Stimulated activated CD4-positive, alpha-beta T cell treated with anti-CD3 and anti-CD28 coated beads, Interleukin-4, amount 100 ng/mL, for 48 hours (primary cell): ENCODE measurements at places on chromosomes 11 and 22.

DNA sequence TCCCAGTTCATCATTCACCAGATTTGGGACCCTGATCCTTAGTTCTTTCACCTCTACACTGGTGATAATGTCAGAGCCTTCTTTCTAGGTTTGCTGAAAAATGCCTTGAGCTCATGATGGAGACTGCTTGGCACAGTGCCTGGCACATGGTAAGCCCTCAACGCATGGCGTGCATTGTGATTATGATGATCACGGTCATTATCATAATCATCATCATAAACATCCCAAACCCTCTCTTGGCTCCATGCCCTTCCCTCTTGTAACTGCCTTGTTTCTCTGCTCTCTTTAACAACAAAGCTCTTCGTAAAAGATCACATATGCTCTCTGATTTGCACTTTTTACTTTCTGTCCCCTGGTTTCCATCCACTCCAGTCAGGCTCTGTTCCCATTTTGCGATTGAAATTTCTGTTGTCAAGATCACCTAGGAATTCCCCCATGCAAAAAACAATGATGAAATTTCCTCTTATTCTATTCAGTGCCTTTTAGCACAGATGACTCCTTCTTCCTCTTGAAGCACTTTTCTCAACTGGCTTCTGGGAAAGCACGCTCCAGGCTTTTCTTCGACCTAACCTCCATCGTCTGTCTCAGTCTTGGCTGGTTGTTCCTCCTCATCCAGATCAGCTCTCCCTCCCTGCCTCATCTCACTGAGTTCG, 479.1 kb downstream of the OPCML start:
- DNase-seq, result no peak

- DNase-seq, result no peak
These were observed 204.2 kb upstream of the ISX start for GRCh38 chr22:34861787-34862186.

DNA sequence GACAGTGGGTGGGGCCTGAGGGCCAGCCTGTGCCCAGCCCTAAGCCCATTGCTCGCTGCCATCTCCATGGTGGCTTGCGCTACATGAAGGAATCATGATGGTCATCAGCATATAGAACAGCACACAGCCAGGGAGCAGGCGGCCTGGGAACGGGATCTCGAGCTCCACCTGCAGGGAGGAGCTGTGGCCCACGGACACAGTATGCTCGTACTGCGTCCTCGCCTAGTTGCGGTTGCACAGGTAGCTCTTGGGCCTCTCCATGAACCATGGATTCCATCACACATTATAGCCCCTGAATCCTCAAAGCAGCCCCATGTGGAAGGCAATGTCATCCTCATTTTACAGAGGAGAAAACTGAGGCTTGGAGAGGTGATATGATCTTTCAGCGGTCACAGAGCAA, 15.1 kb downstream of the SEC14L4 start:
- DNase-seq, result no peak

- no peak for DNase-seq
These were observed 40.9 kb downstream of the CSRP3 start for GRCh38 chr11:19160847-19161246.

- no peak for DNase-seq
These were observed 10.4 kb downstream of the SEPTIN3 start for GRCh38 chr22:41979423-41980250.

GRCh38 chr11:4125141-4125540, 30.5 kb downstream of the RRM1 start:
- DNase-seq, result no peak

GRCh38 chr11:10409207-10409661, 45.8 kb upstream of the AMPD3 start:
- DNase-seq, result no peak

GRCh38 chr11:3230636-3231549, 1.3 kb downstream of the MRGPRE start:
- DNase-seq, result no peak

DNA sequence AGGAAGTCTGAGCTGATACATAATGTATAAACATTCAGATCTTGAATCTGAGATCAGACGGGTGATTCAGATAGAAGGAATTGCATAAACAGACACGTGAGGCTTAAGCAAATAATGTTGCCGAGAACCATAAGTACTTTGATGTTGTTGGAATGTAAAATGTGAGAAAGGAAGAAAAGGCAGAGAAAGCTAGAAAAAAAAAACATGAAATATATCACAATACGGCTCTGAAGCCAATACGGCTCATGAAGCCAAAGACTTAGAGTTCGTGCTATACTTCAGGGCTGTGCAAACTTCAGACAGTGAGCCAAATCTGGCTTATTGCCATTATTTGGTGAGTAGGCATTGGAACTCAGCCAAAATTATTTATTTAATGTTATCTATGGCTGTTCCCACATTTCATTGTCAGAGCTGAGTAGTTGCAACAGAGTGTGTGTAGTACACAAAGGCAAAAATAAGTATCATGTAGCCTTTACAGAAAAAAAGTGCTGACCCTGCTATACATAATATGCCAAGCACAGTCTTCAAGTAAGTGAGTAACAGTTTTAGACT, 673.3 kb downstream of the CNTN5 start:
- no peak for DNase-seq

DNA sequence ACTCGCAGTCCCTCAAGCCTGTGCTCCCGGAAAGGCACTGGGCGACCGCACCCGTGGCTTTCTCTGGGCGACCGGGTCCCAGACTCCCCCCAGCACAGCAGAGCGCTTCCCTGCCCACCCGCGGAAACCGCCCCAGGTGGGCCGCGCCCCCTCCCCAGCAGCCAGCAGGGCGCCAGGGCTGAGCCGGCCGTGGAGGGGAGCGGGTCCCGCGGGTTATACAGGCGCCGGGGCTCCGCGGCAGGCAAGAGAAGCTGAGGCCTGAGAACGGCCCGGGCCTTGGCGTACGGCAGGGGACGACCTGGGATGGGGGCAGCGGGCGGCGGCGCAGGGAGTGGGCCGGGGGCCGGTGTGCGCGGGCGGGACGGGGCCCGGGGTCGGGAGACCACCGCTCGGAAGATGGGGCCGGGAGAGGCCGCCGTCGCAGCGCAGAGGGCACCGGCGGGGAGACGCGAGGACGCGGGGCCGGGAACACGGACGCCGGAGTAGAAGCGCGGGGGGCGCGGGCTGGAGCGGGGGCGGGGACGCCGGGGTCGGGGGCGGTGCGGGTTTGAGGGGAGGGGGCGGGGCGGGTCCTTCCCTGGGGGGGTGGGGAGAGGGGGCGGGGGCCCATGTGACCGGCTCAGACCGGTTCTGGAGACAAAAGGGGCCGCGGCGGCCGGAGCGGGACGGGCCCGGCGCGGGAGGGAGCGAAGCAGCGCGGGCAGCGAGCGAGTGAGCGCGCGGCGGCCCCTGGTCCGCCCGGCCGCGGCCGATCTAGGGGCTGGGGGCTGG, at the start of gene MDK:
Gene MDK (plus strand): TSS at position 622 of the 771 bp plus-strand sequence. CDS start 389 bp downstream, outside the sequence.
- no peak for DNase-seq

GRCh38 chr11:108666373-108666772, 1.5 kb downstream of the DDX10 start:
- DNase-seq, result no peak

GRCh38 chr22:43446037-43446803, 34.4 kb downstream of the MPPED1 start:
- no peak for DNase-seq

GRCh38 chr22:46140989-46141928, 9.1 kb upstream of the PPARA start:
- no peak for DNase-seq

DNA sequence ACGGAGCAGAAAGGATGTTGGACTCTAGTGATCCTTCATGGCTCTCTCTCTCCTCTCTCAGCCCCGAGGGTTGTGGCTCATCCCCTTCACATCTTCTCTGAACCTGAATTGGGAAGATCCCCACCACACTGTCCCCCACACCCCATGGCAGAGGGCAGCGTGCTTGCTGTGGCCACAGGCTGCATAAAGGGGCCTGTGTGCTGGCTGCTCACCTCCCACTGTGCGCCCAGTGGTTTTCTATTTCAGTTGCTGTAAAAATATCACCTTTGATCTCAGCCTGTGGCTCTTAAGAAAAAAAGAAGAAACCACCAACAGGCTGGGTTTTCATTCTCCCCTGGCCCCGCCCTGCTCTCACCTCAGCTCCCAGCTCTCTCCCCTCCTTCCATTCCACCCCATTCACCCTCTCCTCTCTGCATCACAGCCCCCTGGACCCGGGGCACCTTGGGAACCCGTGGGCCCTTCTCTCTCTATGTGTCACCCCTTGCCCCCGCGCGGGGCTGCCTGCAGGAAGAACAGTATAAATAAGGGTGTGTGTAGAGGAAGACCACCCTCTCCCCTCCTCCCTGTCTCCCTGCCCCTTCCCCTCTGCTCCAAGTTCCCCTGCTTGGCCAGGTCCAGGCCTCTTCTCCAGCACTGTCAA, 25.8 kb upstream of the WNT11 start:
- DNase-seq, result no peak

GRCh38 chr11:74820763-74821162, 72.1 kb downstream of the RNF169 start:
- DNase-seq, result no peak

GRCh38 chr11:64341851-64342791, 2.1 kb downstream of the CCDC88B start:
- DNase-seq, result peak; percentile 96

DNA sequence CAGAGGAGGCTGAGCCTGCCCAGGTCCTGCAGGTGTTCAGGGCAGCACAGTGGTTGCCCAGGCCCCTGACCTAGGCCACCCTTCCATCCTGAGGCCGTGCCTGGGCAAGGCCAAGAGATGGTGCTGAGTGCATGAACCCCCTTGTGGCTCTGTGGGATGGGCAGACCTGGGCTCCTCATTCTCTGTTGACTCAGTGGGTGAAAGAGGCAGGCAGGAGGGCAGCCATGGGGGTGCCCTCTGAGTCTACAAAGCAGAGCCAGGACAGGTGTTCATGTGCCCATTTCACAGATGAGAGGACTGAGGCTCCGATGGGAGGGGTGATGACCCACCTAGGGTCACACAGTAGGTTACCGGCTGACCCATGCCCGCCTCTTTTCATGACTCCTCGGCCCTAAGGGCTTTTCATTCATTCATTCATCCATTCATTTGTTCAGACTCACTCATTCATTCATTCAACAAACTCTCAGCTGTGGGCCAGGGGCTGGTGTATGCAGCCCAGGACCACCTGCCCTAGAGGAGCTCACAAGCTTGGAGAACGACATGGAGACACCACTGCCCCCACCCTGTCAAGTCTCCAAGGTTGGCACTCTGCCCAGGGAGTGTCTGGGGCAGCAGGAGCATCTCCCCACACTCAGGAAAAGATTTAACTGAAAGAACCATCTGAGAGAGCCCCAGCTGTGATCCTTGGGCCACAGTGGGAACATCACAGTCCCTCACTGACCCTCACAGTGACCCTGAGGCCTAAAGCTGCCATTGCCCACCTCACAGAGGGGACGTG, 40.5 kb downstream of the IGLL5 start:
- DNase-seq, result no peak

- no peak for DNase-seq
These were observed 21.9 kb downstream of the RELT start for GRCh38 chr11:73398132-73398526.

DNA sequence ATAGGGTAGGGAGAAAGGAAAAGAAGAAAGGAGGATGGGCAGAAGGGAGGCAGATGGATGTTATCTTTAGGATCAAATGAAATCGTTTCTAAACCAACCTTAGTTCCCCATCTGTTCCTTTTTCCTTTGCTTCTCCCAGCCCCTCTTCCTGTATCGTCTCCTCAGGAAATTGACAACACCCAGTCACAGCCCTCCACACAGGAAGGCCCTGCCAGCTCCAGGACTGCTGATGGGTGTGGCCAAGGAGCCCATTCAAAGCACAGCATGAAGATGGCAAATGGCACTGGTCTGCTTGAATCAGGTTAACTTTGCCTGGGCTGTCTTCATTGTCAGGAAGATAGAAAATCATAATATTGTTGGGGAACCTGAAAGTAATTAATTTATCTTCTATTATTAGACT, 164.8 kb downstream of the C11orf87 start:
- no peak for DNase-seq

DNA sequence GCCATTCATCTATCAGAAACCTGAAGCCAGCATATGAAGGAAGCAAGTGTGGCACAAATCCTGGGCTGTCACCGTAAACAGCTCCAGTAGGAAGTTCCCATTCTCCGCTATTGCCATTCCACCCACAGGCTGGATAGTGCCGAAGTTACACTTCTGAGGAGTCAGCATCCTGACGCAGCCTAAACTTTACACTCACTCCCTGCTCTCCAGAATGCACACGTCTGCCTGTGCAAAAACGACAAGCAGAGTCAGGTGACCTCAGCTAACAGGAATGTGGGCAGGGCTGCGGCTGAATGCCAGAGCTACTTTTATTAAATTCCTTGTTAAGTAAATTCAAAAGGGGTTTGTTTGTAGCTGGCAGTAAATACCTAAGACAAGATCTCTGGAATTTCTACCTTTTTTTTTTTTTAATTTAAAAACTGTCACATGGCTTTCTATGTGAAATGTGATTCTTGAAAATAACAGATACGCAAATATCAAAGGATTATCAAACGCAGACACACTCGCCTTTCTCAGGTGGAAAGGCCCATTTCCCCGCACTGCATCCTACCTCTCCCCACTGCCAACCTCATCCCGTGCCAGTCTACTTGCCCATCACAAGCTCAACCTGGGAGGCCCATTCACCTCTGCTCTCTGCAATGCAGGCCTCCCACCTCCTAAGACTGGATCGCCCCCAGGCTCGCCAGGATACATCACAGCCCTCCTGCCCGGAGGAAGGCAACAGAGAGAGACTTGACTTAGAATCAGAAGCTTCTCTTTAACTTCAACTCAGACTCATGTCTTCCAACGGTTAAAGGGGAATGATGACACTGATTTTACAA, 33.5 kb downstream of the NFRKB start:
- no peak for DNase-seq

DNA sequence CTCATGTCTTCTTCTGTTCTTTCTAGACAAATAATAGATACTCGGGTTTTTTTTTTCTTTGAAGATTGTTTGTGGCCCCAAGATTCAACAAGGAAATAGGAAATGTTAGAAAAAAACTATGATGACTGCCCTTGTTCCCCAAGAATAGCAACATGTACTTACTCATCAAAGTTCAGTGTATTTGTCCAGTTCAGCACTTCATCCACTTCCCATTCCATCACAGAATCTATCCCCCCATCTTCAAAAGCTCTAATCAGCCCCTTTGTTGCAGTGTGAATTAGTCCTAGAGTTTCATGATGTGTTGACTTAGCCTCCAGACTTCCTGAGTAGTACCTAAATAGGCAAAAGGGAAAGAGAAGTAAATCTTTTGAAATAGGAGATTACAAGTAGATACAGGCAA, 74.3 kb downstream of the C11orf65 start:
- no peak for DNase-seq
